Posterior vena cava (tissue), 2 donors: ENCODE measurements at places on chromosomes 2 and 18. TPM values are rescaled to one million over a fixed set of nuclear protein-coding genes. Genes with fewer than 3 reads are reported as not detected.
A peak's percentile ranks its signal among the peaks of the same experiment; 100 is the strongest.

Gene MRPL44
- total RNA-seq: 10.4 TPM

Gene CPLX4
- not detected for total RNA-seq

Gene LOXL3
- 6.1 TPM for total RNA-seq

Gene OR6B2
- not detected for total RNA-seq

Gene UGT1A4
- total RNA-seq: not detected

Gene KLHL30
- 10.7 TPM for total RNA-seq

Gene CD226
- 2.5 TPM for total RNA-seq

Gene GREB1
- total RNA-seq: 15.4 TPM

Gene CDCA7
- total RNA-seq: 0.33 TPM

Gene TMEFF2
- total RNA-seq: not detected

Gene CNTNAP5
- not detected for total RNA-seq

Gene IL1F10
- total RNA-seq: not detected

Gene THAP4
- total RNA-seq: 32.1 TPM

Gene BCL11A
- 0.71 TPM for total RNA-seq

Gene ADCYAP1
- total RNA-seq: 2.1 TPM

Gene IL1R2
- total RNA-seq: 27.0 TPM

Gene DYNAP
- total RNA-seq: not detected

Gene OSR1
- total RNA-seq: 78.3 TPM

Gene DOK6
- total RNA-seq: 7.2 TPM

Gene DAPL1
- total RNA-seq: not detected

Gene UBR3
- 49.2 TPM for total RNA-seq

Gene REEP1
- 55.2 TPM for total RNA-seq

Gene CSRNP3
- 3.1 TPM for total RNA-seq

DNA sequence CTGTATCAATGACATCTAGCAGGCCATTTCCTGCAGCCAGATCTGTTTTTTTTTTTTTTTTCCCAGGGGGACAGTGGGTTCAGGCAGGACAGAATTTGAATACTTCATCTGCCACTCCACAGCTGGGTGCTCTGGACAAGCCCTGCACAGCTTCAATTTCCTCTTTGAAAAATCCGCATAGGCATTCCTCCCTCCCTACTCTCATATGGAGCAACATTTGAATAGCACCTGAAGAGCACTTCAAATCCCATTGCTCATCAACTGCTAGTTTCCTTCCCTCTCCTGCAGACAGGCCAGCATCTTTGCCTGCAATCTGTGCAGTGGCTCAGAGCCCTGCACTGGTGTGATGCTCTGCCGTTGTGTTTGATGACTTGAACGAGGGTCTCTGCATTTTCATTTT lies 326.3 kb downstream of the TSN start:
- DNase-seq: no peak

- DNase-seq: no peak
Observed at GRCh38 chr2:185215497-185215896, 523.1 kb upstream of the FSIP2 start.

DNA sequence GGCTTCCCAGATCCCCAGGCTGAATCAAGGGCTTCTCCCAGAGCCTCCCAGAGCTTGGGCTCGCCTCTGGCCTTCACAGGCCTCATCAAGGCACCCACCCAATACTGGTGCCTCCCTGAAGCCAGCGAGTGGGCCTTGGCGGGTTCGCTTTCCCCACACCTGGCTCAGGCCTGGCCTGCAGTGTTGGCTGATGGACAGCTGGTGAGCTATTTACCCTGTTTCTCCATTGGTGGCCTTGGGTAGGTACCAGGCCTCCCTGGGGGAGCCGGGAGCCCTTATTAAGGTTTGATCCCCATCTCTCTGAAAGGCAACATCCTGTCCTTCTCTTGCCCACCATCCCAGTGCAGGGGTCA lies 18.2 kb upstream of the DUSP2 start:
- DNase-seq: peak; percentile 37

DNA sequence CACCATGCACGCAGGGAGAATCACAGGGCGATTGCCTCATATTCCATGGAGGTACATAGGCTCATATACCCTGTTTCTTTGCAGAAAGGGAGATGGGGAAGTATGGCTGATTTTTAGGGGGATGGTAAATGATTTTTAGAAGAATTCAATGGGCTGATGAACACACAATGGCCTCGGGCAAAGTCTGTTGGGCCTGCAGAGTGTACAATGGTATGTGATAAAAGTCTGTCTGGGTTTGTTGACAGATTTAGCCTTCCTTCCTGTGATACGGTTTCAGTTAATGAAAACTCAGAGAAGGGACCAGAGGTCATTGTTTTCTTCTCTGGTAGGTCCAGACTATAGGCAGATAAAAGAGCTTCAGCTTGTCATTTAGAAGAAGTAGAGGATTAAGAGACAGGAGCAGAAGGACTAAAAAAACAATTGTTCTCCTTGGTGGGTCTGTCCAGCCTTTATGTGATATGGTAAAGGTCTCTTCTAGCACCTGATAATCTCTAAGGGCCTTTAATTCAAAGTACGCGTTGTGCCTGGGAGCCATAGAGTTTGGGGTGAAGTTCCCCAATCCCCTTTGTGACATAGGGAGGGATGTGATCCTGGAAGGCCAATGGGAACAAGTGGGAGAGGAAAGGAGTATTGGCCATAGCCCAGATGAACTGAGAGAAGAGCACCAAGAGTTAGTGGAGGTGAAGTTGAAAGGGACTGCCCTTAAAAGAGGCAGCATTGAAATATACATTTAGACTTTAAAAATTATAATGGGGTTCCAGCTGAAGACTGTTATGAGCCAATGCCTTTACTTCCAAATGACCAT lies 107.5 kb upstream of the SERPINE2 start:
- DNase-seq: no peak

GRCh38 chr18:74682141-74682990 lies 84.7 kb downstream of the ZNF407 start:
- DNase-seq: no peak

DNA sequence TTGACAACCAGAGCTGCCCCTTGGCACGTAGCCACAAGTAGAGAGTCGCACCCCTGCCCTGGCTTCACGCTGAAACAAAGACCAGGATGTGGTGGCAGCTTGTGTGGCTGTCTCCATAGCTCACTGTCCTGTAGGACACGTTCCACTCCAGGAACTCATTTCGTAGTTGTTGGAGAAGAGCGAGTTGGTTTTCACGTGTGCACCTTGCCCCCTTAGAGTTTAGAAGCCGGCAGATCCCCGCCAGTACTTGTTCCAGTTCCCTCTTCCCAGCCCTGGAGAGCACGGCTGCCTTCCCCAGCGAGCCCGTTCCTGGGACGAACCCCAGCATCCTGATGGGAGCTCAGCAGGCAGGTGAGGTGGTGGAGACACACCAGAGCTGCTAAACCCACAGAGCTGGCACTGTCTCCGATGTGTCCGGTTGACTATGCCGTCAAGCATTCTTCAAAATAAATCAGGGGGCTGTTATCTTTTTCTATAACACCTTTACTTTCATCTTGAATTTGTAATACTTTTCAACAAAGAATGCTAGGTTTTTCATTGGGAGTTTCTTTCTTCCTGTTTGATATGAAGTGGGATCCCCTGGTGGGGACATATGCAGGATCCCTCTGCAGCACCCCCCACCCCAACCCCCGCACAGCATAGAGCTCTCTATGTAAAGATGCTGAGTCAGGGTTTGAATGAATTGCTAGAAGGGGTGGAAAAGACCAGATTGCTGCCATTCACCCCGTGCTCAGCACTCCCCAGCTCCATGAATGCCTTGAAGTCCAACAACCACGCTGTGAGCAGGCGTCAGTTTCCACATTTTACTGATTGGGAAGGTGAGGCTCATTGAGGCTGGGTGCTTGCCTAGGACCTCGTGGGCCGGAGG lies 44.5 kb downstream of the GREB1 start:
- peak; percentile 63 for DNase-seq

DNA sequence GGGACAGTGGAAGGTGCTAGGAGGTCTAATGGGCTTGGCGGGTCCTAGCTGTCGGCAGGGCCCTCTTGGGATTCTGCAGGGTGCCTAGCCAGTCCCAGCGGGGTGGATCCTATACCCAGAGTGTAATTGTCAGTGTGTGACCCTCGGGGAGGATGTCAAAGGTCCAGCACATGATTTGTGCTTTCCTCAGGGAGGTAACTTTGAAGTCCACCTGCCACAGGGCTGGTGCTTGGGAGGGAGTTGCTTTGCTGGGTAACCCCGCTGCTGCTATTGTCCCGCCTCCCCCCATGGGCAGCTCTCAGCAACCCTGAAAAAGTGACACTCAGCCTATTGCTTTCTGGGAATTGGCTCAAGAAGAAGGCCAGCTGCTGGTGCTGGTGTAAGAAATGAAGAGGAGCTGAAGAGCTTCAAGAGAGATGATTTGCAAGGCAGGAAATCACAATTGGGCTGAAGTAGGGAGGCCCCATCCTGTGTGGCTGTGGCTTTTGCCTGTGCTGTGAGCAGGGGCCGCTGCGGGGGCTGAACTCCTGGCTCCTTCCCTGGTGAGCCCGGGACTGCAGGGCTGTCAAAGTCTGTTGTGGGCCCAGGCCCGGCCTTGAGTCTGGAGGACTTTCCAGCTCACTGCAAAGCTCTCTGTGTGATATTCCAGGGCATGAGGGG lies 36.4 kb downstream of the EMILIN2 start:
- DNase-seq: no peak

GRCh38 chr2:180980943-180981911 lies 822 bp downstream of the UBE2E3 start:
- no peak for DNase-seq

- no peak for DNase-seq
Observed at GRCh38 chr2:19138264-19138825, 220.1 kb downstream of the OSR1 start.

DNA sequence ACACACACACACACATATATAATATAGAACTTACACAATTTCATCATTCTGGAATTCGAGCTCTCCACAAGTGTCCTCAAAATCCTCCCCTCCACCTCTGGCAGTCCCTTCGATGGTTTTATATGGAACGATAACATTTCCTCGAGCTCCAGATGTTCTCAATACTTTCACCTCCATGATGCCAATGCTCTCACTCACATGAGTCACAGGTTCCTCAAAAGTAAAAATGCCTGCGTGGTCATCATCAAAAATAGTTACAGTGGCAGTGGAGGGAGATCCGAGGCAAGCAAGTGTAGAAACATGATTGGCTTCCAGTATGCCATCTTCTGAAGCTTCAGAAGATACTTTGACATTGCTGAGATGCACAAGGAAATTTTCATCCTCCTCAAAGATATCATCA lies 23.5 kb downstream of the SLC8A1 start:
- no peak for DNase-seq

DNA sequence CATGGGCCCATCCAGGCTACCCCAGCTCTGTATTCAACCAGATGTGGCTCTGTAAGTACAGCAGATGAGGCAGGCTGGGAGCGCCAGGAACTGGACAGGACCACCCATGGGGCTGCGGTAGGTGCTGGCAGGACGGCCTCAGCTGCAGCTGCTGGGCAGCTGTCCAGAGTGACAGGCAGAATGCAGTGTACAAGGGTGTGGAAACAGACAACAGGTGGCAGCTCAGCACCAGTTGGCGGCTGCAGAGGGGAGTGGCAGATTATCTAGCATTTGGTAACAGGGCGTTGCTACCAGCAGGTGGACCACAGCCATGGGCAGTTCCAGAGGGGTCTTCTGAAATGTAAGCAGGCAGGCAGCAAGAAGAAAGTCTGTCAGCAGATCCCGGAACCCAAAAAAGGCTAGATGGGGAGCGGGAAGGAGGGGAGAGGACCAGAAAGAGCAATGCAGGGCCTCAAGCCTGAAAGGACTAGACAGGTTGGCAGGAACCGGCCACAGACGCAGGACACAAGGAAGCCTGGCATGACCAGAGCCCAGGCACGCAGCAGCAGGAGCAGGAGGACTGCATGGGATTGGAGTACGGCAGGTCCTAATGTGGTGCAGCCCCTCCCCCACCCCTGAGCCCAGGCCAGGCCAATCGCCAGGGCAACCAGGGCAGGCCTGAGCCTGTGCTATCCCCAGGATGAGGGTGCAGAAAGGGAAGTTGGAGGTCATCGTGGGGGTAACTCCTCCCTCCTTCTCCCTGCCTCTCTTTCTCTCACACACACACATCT lies 24.7 kb downstream of the PKDCC start:
- DNase-seq: peak; percentile 78

- peak; percentile 14 for DNase-seq
Observed at GRCh38 chr2:121254748-121255147, 30.3 kb downstream of the TFCP2L1 start.

GRCh38 chr18:3002732-3003131 lies 10.2 kb downstream of the LPIN2 start:
- DNase-seq: no peak

- no peak for DNase-seq
Observed at GRCh38 chr2:21118302-21118920, 5.4 kb upstream of the TDRD15 start.

- DNase-seq: peak; percentile 79
Observed at GRCh38 chr2:40218679-40219078, 233.2 kb downstream of the SLC8A1 start.

- DNase-seq: no peak
Observed at GRCh38 chr18:26655525-26656430, 107.4 kb upstream of the KCTD1 start.

GRCh38 chr2:168604252-168604651 lies 148.2 kb downstream of the CERS6 start:
- DNase-seq: no peak

DNA sequence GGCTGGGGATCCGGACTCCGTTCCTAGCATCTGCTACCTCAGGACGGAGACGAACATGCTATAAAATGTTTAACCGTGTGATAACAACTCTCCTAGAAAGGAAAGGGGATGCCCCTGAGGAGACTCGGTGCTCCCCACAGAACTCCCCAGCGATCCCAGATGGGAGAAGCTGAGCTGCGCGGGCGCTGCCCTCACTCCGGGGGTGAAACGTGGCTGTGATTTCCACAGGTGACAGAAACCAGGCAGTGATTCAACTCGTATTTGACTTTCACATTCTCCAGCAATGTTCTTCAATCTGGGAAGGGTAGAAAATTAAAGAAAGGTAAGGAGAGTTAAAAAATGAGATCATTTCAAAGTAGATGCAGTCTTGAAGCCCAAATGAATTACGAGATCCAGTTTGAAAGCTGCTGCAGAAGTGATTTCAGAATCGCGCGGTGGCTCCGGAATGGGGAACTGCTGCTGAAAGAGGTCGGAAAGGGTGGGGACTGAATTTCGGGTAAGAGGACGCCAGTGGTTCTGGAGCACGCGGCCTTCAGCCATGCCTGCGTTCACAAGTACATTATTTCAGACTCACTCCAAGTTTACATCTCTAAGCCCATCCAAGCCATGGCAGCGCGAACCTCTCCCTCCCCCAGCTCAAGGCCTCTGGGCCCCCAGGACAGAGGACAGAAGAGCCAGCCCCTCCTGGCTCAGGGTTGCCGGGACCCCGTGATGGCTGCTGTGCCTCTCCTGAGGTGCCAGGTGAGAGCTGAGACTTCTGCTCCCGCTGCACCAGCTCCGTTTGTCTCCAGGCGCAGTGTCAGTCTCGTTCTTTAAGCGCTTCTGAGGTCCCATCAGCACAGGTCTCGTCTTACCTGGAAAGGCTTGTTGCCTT lies 39.5 kb downstream of the ADNP2 start:
- DNase-seq: no peak

- DNase-seq: no peak
Observed at GRCh38 chr2:47029737-47030524, 114.3 kb upstream of the MCFD2 start.
